ENCODE measurements at places on chromosomes 5 and 9.
A peak's percentile ranks its signal among the peaks of the same experiment; 100 is the strongest.

DNA sequence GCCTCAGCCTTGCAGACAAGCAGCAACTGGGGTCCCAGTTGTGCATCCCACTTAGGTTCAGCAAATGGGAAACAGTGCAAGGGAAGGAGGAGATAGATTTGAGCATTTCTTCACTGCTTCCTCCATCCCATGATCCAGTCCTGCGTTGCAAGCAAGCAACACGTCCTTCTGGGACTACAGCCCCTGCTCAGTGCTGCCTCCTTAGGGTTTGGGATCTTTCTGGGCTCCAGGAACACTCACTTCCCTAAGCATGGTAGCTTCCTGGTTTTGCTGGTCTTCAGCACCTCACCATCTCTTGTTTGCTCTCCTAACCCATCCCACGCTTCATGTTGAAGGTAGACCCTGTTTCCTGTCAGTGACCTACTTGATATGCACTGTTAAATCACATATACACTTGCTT, 444.7 kb downstream of the MED10 start:
- no peak for DNase-seq

DNA sequence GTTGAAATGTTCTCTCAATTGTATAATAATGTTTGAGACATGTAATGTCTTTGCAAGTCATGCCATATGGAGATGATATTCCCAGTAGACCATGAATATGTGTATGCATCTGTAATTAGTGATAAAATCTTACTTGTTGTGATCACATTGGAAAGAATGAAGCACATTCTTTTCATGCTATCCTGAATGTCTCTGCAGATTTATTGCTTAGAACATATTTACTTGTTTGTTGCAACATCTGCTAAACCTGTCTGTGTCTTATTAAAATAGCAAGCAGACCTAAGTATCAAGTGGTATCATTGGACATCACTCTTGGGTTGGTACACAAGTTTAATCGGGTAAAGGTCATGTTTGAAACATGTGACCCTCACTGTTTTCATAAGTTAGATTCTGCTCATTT, 265.5 kb upstream of the CD180 start:
- DNase-seq, result peak; percentile 23

GRCh38 chr5:136062366-136063274, 33.8 kb downstream of the TGFBI start:
- DNase-seq, result no peak

- DNase-seq, result no peak
These were observed 56.1 kb downstream of the FGF18 start for GRCh38 chr5:171475596-171475995.

- DNase-seq, result no peak
These were observed 73.1 kb downstream of the DIRAS2 start for GRCh38 chr9:90569511-90569910.

GRCh38 chr5:102596951-102597350, 98.2 kb upstream of the SLCO6A1 start:
- no peak for DNase-seq

DNA sequence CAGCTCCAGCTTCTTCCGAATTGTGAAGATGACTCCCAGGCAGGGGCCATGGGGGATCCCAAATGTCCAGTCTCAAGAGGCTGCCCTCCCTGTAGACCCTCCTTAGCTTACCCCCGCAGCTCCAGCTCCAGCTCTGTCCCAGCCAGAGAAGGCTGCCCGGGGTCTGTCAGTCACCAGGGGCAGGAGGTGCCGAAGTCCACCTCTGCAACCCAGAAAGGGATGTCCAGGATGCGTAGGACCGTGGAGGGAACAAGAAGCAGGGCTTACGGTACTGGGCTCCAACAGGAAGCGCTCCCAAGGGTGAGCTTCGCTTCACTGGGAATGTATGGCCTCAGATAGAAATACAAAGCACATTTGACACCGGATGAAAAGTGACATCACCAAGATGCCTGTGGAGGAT, 6.0 kb downstream of the IPPK start:
- DNase-seq, result no peak

DNA sequence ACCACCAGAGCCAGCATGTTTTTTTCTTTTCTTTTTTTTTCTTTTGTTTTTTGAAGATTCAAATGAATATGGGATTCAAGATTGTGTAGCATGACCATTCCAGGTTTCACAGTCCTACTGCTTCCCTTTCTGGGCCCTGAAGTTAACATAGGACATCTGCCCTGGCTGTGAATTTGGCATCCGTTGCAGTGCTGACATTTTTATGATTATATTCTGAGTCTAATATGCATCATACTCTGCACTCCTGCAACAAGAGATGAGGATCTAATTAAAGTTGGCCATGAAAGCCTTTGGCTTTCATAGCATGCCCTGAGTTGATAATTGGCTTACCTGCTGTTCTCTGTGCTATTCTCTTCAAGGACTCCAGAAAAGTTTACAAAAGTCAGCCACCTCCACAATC, 29.8 kb downstream of the C5orf22 start:
- peak; percentile 31 for DNase-seq

- peak; percentile 38 for DNase-seq
These were observed 138.1 kb downstream of the ATPSCKMT start for GRCh38 chr5:10111571-10111970.

- no peak for DNase-seq
These were observed 4.2 kb downstream of the UHRF2 start for GRCh38 chr9:6417186-6417585.

GRCh38 chr5:32827981-32828380, 116.9 kb downstream of the NPR3 start:
- DNase-seq, result no peak

GRCh38 chr9:15642369-15642962, 89.6 kb downstream of the CCDC171 start:
- no peak for DNase-seq

- DNase-seq, result no peak
These were observed 60.7 kb downstream of the OSMR start for GRCh38 chr5:38906503-38906902.

- DNase-seq, result no peak
These were observed 65.5 kb upstream of the OSMR start for GRCh38 chr5:38780316-38780715.

DNA sequence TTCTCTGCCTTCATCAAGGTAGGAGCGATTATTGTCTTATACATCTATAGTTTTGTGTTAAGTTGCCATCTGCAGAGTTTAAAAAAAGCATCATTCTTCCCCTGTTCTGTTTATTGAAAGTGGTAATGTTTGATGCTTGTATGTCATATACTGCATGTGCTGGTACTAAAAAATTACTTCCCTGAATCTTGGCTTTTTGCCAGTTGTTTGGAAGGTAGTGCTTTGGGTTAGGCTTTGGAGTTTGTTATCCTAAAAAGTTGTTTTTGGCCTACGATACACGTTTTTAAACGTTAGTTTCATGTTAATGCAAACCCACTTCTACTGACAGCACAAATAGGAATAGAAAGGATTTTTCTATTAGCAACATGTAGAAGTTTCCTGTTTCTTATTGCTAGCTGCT, 158.3 kb downstream of the GIN1 start:
- DNase-seq, result no peak

Data from GM04503 (cell line).